Motor neuron (in vitro differentiated cells): ENCODE measurements at places on chromosomes 7 and 10.
A peak's percentile ranks its signal among the peaks of the same experiment; 100 is the strongest.

DNA sequence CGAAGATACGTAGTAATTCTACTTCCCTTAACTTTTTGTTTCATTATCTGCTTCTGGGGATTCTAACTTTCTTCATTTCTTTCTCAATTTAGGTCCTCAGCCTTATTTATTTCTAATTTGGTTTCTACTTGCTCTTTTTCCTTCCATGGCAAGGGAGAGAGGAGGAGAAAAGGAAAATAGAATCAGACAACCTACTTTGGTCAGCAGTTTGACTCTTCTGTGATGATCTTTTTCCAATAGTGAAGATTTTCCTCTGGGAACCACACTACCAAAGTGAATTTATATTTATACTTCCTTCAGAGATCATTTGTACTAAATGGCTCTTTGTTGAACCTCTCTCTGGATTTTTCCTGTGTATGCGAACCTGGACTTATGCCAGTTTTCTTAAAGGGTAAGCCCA is 90.2 kb downstream of the TMEM26 start:
- no peak for ATAC-seq

DNA sequence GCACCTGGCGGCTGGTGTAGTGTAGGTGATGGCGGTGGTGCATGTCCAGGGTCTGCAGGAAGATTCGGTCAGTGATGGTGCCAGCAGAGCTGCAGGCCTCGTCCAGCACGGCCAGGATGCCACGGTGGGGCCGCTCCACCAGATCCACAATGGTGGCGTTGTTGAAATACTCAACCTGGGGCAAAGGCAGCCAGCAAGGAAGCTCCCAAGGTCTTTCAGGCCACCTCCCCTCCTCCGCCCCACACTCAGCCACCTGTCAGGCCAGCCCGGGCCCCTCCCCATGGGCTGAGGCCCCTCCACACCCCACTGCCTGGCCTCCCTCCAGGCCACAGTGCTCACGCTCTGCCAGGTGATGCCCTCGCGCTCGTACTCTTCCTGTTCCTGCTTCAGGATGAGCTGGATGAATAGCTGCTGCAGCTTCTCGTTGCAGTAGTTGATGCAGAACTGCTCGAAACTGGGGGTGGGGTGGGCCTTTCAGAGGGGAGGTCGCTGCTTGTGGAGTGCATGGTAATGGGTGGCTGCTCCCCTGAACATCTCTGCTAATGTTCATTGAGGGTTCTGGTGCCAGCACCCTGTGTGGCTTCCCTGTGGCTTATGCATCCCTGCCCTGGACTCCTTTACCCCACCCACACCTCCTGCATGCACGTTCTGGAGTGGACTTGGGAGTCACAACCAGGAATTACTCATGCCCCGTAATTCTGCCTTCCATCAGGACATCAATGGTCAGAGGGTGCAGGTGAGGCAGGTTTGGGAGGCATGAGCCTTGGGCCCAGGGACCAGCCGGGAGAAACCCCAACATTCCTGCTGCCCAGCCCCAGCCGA is 8.9 kb downstream of the MYO1G start:
- ATAC-seq: no peak

- ATAC-seq: peak; percentile 56
These were observed 8.2 kb upstream of the STARD3NL start for GRCh38 chr7:38169847-38170246.

DNA sequence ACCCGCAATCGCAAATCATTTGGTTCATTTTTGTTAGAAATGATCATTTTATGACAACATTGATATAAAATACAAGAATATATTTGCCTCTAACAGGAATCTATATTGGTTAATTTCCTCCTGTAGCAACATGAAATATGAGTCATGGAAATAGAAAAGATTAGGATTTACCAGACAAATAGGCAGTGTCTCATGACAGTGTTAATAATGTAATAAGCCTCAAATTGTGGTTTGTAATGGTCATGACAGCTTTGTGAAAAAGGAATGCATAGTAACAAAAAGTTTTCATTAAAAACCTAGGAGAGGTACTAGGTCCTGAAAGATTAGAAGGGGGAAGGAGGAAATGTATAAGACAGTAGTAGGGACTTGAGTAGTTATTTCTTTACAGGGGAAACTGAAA is 7.9 kb upstream of the SLK start:
- ATAC-seq: no peak

DNA sequence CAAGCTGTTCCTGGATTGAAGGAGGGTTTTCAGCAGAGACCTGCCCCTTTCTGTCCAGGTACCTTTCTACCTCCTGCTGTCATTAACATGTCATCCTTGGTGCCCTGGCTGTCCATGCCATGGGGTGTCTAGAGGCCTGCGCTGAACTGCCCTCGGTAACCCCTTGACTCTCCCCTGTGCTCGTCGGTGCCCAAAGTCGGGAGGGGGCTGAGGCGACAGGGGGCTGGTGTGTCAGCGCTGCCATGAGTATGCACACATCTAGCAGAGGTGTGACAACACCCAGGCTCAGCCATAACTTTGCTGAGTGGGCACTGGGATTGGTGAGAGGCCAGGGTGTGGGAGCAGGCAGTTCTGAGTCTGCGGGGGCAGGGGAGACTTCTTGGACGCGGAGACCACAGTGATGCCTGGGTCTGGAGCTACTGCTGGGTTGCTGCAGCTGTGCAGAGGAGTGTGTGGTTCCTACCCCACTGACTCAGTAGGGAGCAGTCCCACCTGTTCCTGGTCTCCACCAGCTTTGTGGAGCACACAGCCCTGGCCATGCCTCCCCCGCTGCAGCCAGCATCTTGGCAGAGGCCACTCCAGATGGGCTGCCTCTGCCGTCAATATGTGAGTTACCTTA is 376.2 kb upstream of the SEMA3C start:
- ATAC-seq: no peak

DNA sequence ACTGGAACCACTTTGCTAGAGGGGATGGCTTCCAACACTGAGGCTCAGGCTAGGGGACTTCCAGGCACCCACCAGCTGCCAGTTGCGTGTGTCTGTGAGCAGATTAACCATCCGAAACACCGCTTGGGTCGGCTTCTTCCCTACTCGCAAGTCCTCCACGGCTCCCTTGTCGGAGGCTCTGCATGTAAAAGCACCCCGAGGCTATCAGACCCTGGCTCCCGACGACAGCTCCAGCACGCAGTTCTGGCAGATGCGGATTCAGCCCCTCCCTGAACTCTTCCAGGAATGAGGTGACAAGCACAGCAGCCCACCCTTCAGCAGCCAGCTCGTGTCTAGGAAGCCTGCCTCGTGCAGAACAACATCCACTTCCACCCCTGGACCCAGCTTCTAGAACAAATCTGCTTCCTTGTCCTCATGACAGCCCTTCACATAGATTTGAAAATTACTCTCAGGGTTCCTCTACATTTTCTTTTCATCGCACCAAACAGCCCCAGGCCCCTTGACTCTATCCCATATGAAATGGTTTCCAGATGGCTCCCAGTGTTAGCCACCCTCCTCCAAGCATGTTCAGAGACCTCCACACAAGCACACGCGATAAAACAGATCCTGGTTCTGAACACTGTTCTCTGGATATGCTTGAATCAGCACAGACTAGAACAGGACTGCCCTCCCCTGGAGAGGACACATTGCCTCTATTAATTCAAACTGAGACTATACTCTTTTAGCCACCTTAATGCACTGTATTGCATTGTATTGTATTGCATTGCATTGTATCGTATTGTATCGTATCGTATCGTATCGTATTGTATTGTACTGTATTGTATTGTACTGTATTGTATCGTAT is 44.6 kb downstream of the SLIT1 start:
- no peak for ATAC-seq
